ENCODE measurements at places on chromosomes 13 and 19. TPM values are rescaled to one million over a fixed set of nuclear protein-coding genes. Genes with fewer than 3 reads are reported as not detected.

RFPL4A gene
- total RNA-seq, result not detected

CD33 gene
- not detected for total RNA-seq

PRTN3 gene
- not detected for total RNA-seq

SCGB2B2 gene
- 0.17 TPM for total RNA-seq

Data from smooth muscle cell of the pulmonary artery (primary cell).